ENCODE measurements at places on chromosomes 1 and 21. TPM values are rescaled to one million over a fixed set of nuclear protein-coding genes. Genes with fewer than 3 reads are reported as not detected.
A peak's percentile ranks its signal among the peaks of the same experiment; 100 is the strongest.

Gene NEXN
- 0.64 TPM for total RNA-seq

Gene DRAXIN
- not detected for total RNA-seq

Gene OR2T12
- not detected for total RNA-seq

Gene CSF3R
- 0.07 TPM for total RNA-seq

Gene KRTAP12-2
- total RNA-seq, result not detected

Gene NUP210L
- total RNA-seq, result not detected

Gene CELA2A
- not detected for total RNA-seq

Gene PLPP3
- total RNA-seq, result not detected

DNA sequence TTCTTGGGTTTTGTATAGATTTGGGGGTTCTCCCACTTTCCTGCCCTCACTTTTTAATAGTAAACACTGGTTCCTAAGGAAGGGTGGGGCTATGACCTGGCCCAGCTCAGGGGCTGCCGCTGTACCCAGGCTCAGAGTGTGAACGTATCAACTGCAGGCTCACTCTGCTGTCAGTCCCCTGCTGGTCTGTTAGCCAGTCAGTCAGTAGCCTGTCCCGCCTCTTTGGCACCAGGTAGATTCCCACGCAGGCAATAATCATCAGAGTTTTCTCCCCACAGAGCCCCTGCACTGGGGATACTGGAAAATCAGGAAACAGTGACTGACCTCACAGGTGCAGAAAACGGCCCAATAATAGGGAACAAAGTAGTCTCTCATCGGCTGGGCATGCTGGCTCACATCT, 15.0 kb upstream of the ALPL start:
- DNase-seq, result no peak

- no peak for DNase-seq
These were observed 15.4 kb upstream of the TOR3A start for GRCh38 chr1:179066471-179066870.

DNA sequence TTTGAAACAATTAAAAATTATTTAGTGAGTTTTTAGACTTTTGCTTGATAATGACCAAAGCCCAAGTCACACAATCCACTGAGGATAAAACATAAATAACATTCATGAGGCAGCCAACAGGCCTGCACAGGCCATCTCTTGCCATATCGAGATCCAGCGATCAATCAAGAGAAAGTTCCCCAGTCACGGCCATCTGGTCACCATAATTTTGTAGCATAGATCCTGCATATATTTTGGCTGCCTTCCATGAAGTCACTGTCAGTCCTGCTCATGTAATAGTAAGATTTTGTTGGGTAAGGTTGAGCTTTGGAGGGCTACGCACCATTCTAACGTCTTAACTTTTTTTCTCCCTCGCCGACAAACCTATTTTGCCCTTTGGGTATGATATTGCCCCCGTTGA, 17.5 kb downstream of the KPNA6 start:
- DNase-seq, result no peak

DNA sequence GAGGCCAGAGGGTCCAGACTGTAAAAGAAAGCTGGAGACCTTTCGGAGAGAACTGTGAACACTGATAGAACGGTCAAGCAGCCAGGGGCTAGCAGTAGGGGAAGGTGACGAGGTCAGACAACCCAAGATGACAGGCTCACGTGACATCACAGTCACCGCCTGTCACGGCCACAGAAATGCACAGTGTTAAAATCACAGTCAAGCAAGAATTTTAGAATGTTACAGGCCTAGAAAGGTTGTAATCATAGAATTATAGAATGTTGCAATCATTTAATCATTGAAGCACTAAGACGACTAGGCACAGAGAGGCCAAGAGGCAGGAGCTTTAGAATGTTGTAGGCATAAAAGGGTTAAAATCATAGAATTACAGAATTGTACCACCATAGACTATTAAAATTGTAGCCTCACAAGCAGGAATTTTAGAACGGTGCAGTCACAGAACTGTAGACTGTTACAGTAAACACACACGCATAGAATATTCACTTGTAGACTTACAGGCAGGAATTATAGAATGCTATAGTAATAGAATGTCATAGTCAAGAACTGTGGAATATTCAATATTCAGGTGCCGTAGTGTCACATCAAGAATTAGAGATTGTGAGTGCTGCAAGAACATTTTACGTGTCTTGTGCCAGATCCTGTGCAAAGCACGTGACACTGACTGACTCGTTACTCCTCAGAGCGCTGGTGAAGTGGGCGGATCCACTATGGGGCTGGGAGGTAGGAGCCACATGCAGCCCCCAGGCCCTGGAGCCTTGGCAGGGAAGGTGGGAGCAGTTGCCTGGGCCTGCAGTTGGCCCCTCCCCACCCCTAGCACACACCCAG, 118.1 kb downstream of the EPHB2 start:
- DNase-seq, result no peak

DNA sequence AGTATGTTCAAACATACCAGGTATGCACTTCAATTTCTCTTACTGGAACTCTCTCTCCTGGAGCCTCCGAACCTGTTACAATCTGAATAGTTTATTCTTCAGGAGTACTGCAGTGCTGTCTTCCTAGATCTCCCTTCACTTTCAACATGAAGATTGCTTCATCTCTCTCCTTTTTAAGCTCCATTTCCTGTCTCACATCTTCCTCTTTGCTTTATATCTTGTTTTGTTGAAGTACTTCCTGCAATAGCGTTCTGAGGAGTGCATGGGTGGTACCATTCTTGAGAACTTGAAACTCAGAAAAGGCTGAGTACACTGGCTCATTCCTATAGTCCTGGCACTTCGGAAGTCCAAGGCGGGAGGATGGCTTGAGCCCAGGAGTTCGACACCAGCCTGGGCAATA, 15.7 kb upstream of the C1orf146 start:
- DNase-seq, result peak; percentile 63

GRCh38 chr1:162899422-162900146, 38.6 kb upstream of the CCDC190 start:
- DNase-seq, result no peak

DNA sequence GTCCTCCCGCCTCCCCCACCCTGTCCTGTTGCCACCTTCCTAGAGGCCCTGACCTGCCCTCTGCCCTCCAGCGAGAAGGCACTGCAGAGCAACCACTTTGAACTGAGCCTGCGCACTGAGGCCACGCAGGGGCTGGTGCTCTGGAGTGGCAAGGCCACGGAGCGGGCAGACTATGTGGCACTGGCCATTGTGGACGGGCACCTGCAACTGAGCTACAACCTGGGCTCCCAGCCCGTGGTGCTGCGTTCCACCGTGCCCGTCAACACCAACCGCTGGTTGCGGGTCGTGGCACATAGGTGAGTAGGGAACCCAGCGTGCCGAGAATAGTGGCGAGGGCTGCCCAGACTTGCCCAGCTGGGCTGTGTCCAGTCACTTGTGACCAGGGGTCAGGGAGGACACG, 20.4 kb downstream of the RNF223 start:
- DNase-seq, result no peak

GRCh38 chr1:23644555-23644866, 47.1 kb upstream of the RPL11 start:
- no peak for DNase-seq

GRCh38 chr1:98702976-98703375, 41.5 kb downstream of the SNX7 start:
- no peak for DNase-seq
